Hair follicular keratinocyte (primary cell): ENCODE measurements at places on chromosomes 12 and 14. TPM values are rescaled to one million over a fixed set of nuclear protein-coding genes. Genes with fewer than 3 reads are reported as not detected.

Gene TAS2R7
- total RNA-seq = not detected in 2 replicates

Gene GMFB
- total RNA-seq = 46.1 and 56.4 TPM in 2 replicates

Gene CLEC2D
- 0.19 and 2.4 TPM in 2 replicates for total RNA-seq

Gene FSCB
- not detected in 2 replicates for total RNA-seq

Gene NCKAP5L
- 13.9 and 19.5 TPM in 2 replicates for total RNA-seq

Gene SPIC
- total RNA-seq = not detected in 2 replicates

Gene HNF1A
- total RNA-seq = not detected in 2 replicates

Gene AKAP6
- total RNA-seq = 1.3 and 2.5 TPM in 2 replicates

Gene RASSF9
- 2.7 and 4.0 TPM in 2 replicates for total RNA-seq

Gene KCNC2
- total RNA-seq = not detected in 2 replicates

Gene BMP4
- total RNA-seq = 0.91 TPM in 1 of 2 replicates, not detected in the other

Gene KRT80
- total RNA-seq = 0.11 and 0.55 TPM in 2 replicates

Gene NPFF
- not detected in 2 replicates for total RNA-seq

Gene RIPK3
- 5.4 and 8.0 TPM in 2 replicates for total RNA-seq

Gene CDC42BPB
- 38.6 and 53.4 TPM in 2 replicates for total RNA-seq

Gene C1S
- total RNA-seq = 1.9 and 6.0 TPM in 2 replicates

Gene HOXC12
- 0.31 and 0.80 TPM in 2 replicates for total RNA-seq

Gene C12orf56
- total RNA-seq = 0.23 and 0.34 TPM in 2 replicates

Gene EVL
- 19.9 and 24.9 TPM in 2 replicates for total RNA-seq

Gene LIN7A
- 0.08 TPM in 1 of 2 replicates, not detected in the other for total RNA-seq

Gene SLC5A8
- total RNA-seq = 0.08 TPM in 1 of 2 replicates, not detected in the other

Gene RNU4-1
- total RNA-seq = under 0.01 TPM in 2 replicates

Gene PPP1R12A
- total RNA-seq = 33.8 and 41.0 TPM in 2 replicates

Gene LRRC10
- total RNA-seq = not detected in 2 replicates

Gene PIANP
- not detected in 2 replicates for total RNA-seq
